ENCODE measurements at places on chromosomes 16 and 17.

GRCh38 chr16:17362183-17362582 is 108.6 kb downstream of the XYLT1 start:
- DNase-seq = no peak

DNA sequence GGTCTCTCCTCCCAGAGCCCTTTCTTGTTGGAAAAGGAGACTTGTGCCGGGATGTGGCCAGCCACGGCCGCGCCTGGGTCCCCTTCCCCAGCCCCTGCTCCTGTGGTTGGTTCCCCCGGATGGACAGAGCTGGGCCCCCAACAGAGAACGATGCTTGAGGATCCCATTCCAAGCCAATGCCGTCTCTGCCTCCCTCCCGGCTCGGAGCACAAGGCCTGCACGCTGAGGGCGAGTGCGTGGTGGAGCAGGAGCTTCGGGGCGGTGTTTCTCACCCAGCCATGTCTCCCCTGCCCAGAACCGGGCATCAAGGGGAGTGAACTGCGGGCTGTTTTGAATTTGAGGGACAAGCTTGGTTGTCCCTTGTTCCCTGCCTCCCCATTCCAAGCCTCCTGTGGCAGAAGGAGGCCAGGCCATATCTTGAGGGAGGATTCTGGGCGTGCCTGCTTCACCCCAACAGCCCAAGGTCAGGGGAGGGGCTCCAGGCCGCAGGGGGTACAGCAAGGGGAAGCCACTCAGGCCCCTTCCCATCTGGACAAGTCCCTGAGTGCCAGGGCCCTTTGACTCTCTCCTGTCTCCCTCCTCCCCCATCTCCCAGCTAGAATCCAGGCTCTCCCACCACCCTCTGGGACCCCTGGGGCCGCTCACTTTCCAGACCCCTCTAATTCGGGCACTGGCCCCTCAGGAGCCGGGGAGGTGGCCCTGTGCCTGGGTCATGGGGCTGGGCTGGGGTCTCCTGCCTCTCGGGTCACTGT is 43.6 kb downstream of the SOCS3 start:
- DNase-seq = no peak

DNA sequence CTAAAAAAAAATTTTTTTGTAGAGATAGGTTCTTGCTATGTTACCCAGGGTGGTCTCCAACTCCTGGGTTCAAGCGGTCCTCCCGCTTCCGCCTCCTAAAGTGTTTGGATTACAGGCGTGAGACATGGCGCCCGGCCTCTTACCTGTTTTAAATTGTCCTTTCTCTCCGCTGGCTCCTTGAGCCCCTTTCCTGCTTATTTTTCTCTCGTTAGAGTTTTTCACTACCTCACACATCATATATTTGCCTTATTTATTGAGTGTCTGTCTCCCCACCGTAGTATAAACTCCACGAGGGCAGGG is 760 bp upstream of the SEC14L5 start:
- DNase-seq = no peak

GRCh38 chr17:56269556-56270389 is 116.5 kb downstream of the ANKFN1 start:
- DNase-seq = peak; percentile 22

GRCh38 chr16:4890026-4890425 is 42.7 kb downstream of the UBN1 start:
- no peak for DNase-seq

- no peak for DNase-seq
Measured at GRCh38 chr17:82126556-82127314, 28.7 kb upstream of the FASN start.

- peak; percentile 58 for DNase-seq
Measured at GRCh38 chr16:12758031-12758669, 45.5 kb downstream of the CPPED1 start.

DNA sequence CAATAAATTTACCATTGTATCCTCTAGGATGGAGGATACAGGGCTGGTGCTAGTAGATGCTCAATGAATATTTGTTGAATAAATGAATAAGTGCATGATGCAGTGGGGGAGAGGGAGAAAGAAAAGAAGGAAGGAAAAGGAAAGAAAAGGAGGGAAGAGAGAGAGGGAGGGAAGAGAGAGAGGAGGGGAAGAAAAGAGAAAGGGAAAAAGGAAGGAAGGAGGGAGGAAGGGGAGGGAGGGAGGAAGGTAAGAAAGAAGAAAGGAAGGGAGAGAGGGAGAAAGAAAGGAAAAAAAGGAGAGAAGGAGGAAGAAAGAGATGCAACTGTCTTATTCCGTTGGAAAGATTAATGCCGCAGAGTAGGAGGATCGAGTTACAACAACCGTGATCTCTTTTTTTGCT is 30.4 kb downstream of the HSBP1 start:
- no peak for DNase-seq

GRCh38 chr16:87653234-87653633 is 50.9 kb downstream of the JPH3 start:
- DNase-seq = no peak

GRCh38 chr16:12470311-12471229 is 333.1 kb downstream of the CPPED1 start:
- DNase-seq = peak; percentile 65

DNA sequence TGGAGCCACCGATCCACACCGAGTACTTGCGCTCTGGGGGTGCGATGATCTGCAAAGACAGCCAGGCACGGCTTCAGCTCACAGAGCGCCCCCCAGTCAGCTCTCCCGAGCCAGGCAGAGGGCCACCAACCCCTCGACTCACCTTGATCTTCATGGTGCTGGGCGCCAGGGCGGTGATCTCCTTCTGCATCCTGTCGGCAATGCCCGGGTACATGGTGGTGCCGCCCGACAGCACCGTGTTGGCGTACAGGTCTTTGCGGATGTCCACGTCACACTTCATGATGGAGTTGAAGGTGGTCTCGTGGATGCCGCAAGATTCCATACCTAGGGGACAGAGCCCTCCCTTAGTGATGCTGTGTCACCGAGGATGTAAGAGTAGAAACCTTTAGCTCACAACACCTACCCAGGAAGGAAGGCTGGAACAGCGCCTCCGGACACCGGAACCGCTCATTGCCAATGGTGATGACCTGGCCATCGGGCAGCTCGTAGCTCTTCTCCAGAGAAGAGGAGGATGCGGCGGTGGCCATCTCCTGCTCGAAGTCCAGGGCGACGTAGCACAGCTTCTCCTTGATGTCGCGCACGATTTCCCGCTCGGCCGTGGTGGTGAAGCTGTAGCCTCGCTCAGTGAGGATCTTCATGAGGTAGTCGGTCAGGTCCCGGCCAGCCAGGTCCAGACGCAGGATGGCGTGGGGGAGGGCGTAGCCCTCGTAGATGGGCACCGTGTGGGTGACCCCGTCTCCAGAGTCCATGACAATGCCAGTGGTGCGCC is 1.6 kb downstream of the ACTG1 start:
- DNase-seq = no peak

- DNase-seq = no peak
Measured at GRCh38 chr16:78763821-78764440, 664.5 kb downstream of the WWOX start.

- peak; percentile 81 for DNase-seq
Measured at GRCh38 chr16:54462151-54462651, 175.6 kb upstream of the IRX3 start.

- DNase-seq = peak; percentile 97
Measured at GRCh38 chr17:40952661-40953060, 14.1 kb downstream of the KRT39 start.

GRCh38 chr17:78781104-78781892 is 775 bp downstream of the CYTH1 start:
- no peak for DNase-seq

- no peak for DNase-seq
Measured at GRCh38 chr16:30070490-30070889, 4.9 kb downstream of the ALDOA start.

GRCh38 chr17:43356999-43357398 is 41.8 kb upstream of the ARL4D start:
- DNase-seq = peak; percentile 95

- DNase-seq = no peak
Measured at GRCh38 chr17:43378766-43379165, 20.0 kb upstream of the ARL4D start.

- no peak for DNase-seq
Measured at GRCh38 chr17:1164935-1165556, 14.7 kb downstream of the ABR start.

DNA sequence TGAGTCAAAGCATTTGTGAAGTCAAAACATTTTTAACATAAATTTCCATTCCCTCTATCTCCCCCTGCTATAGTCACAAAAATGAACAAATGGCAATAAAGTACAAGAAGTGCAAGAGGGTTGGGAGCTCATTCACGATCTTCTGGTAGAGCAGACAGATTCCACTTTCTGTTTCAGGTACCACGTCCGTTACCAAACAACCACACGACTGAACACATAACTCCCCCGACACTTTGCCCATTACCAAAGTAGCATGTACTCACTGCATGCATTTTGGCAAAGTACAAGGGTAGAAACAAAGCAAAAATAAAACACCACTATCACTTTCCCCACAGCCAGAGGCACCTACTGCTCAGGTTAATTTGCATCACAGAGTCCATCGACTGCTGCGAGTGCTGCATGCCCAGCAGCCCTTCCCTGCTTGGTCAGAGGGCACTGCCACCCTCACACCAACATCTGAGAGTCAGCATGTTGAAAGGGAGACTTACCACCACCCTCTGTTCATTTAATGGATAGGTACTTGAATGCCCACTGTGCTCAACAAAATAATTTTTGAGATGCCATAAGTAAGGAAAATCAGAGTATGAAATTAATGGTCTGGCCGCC is 150.3 kb upstream of the AXIN2 start:
- no peak for DNase-seq

GRCh38 chr16:72569677-72570076 is 397.7 kb upstream of the PMFBP1 start:
- DNase-seq = no peak

- DNase-seq = peak; percentile 36
Measured at GRCh38 chr17:20920095-20920814, 122.6 kb downstream of the USP22 start.

GRCh38 chr17:14552306-14552705 is 251.4 kb downstream of the HS3ST3B1 start:
- no peak for DNase-seq

DNA sequence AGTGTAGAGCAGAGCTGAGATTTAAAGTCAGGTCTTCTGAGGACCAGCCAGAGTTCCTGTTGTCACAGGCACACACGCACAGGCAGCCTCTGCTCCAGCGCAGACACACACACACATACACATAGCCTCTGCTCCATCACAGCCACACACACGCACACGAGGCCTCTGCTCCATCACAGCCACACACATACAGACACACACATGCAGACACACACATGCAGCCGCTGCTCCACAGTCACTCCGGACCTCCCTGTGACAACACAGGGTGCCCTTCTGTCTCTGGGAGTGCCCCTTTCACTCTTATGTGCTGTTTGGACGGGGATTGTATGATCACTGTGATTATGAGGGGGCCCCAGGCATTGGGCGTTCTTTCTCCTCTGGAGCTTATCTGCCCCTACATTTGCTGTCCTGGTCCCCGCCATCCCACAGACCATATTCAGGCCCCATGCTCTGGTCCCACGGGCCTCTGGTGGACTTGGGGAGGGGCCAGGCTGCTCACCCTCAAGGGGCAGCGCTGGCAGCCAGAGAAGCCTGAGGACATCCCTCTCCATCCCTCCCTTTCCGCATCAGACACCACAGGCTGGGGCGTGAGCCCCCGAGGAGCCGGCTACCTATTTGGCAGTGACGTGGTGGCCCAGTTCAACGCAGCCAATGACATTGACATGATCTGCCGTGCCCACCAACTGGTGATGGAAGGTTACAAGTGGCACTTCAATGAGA is 7.5 kb downstream of the TBX6 start:
- DNase-seq = no peak

DNA sequence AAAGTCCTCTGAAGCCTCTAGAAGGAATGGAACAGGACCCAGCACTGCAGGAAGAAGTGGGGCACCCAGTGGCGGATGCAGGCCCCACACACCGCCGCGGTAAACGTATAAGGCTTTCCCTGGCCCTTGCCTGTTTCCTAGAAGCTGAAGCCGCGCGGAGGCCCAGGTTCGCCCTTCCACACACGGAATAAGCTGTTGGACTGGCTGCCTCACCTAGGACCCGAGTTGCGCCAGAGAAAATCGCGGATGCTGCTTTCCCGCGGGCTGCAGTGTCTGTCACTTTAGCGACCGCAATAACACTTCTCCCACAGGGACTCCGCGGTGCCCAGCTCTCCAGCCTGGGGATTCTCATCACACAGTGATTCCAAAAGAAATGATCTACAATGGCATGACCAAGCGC is 1736.9 kb downstream of the TP53TG3F start:
- DNase-seq = no peak

GRCh38 chr16:69005641-69006355 is 99.7 kb upstream of the HAS3 start:
- DNase-seq = no peak

GRCh38 chr16:58127033-58127556 is 2.1 kb downstream of the CFAP20 start:
- peak; percentile 39 for DNase-seq

DNA sequence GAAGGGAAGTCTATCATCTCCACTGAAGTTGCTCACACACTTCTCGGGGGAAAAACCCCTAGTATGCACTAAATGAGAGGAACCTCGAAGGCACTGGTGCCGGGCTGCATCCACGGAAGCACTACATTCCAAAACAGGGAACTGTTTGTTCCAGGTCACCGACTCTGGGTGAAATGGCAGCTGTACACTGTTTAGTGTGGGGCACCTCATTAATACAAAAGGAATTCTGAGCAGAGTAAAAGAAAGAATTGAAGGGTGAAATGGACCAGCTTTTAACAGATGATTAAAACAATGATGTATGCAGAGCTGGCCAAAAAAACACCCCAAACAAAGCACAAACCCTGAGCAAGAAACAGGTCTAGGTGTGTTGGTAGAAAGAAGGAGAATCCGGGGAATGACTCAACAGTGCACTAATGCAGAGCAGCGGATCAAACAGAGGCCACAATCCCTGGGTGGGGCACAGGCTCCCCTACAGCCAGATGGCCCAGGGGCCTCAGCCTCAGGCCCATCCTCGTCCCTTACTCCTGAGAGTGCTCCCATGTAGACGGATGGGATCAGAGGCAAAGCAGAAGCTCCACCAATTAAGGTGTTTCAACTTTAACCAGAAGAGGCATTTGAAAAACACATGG is 161.5 kb downstream of the ZFHX3 start:
- DNase-seq = no peak

DNA sequence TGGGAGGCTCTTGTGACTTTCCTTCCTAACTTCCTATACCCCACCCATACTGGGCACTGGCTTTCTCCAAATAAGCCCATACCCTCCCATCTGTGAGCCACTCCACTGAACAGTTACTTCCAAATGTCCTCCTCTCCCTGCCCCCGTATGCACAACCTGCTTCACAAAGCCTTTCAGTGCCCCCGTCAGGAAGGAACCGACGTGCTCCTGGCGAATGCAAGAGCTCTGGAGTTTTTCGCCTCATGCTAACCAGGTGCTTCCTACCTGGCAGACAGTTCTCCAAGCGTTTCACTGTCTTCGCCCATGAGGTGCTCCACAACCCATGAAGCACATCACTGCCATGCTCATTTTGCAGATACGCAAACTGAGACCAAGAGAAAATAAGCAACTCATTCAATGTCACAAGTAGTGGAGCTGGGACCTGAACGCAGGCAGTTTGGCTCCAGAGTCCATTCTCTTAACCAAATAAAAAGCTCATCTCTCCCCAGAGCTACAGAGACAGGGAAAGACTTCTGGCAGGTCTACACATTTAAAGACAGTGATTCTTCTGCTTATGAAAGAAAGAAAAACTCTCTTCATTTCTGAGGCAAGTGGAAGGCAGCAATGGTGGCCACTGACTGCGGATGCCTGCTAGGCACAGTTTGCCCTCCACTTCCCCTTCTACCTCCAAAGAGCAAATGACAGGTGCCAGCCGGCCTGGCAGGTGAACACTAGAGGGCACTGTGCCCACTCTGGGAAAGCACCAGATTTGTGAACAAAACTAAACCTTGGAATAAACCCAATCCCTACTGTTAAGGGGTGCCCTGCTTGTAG is 23.8 kb downstream of the SPHK1 start:
- DNase-seq = no peak
